ENCODE measurements at places on chromosomes 7 and 10.

GRCh38 chr10:11318826-11319598 is 292.4 kb downstream of the USP6NL start:
- no peak for DNase-seq

DNA sequence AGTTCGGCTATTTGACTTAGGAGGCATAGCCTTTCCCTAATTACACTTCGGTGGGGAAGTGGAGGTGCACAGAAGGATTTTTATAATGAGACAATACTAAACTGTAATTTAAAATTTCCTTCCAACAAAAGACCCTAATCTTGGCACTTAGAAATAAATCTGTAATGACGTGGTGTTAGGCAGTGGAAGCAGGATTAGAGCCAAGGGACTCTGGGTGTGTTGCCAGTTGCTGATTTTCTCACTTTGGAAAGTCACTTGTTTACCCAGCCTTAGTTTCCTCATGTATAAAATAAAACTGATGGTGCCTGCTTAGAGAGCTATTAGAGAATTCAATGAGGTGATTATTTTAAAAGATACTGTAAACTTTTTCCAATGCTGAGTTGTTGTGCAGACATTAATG is 287.2 kb downstream of the AUTS2 start:
- DNase-seq = no peak

DNA sequence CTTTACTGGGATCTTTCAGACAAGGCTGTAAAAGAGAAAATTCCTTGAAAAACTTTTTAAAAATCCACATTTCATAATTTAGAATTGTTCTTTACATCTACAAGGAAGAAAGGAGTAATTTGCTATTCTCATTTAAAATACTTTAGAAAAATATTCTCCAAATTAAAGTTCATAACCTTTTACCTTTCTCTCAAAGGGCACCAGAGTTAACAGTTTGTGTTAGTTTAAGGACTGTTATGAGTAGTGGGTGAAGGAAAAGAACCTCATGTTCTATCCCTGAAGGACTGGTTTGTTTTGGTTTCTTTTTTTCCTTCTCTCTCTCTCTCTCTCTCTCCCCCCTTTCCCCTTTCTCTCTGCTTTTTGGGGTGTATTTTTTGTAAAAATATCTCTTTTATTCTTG is 4.1 kb downstream of the AGMO start:
- DNase-seq = no peak

DNA sequence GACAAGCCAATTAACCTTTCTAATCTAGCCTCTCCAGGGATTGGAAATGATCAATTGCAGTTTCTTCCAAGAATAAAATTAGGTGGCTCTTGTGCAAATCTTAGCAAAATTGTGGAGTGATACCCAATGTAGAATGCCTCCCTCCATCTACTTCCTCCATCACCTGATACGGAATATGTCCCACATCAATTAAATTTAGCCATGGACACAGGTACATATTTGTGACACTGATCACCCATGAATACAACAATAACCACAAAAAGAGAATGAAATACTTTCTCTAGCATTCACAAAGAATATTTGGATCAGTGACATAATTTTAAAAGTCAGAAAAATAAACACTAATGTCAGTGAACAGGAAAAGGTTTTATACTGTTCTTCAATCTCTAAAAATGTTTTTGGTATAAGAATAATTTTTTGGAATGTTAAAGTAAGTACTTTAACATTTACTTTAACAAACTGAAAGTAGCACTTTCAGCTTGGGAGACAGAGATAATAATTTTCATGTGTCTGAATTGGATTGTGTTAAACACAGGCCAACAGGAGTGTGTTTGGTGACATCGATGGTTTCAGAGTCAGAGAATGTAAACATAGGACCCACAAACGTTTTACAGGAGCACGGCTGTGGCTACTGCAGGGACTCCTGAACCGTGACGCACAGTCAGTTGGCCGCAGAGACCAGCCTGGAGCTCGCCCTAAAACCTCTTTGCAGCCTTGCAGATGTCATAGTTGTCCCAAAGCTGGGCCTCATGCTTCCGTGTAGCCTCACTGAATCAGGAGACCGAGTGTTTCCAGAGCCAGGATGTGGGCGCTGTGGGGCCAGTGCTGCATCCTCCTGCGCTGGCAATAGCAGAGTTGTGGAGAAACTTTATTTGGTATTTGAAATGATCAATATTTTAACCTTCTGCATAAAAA is 7.2 kb downstream of the RBM20 start:
- no peak for DNase-seq

DNA sequence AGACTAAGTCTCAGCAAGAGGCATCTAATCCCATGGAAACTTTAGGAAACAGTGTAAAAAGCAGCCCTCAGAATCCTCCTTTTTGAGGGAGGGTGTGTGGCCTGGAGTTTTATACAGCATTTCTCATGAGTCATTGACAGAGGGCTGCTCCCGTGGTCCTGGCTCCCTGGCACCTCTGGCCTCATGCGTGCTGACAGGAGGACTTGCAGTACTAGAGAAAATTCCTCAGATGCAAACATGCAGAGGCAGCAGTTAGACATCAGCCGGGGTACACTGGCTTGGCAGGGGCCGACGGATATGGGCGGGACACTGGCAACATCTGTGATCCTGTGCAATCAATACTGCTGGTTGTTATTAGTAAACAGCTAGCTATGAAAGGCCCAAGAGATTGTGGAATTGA is 925.1 kb upstream of the CELF2 start:
- no peak for DNase-seq

DNA sequence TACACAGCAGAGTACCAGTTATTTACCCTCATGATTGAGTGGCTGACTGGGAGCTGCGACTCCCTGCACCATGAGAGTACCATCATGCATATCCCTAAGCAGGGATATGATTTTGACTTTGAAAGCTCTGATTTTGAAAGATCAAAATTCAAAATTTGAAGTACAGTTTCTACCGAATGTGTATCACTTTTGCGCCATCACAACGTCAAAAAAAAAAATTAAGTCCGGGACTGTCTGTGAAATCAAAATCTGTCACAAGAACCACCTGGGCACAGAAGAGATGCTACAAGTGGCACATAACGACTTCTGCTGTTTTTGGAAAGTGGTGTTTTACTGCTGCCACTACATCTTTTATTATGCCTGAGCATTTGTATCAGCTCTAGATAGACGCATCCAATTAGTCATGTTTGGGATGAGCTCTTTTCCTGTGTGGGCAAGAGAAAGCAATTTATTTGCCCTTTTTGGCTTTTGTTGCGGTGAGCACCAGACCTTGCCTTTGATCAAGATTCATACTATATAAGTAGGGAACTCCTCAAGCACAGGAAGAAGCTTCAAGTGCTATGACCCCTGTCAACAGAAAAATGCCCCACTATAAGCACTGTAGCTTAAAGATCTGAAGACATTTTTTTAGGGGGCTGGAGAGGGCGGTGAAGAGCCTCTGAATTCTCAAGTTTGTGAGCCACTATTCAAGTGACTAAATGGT is 10.7 kb downstream of the MTPN start:
- DNase-seq = no peak

DNA sequence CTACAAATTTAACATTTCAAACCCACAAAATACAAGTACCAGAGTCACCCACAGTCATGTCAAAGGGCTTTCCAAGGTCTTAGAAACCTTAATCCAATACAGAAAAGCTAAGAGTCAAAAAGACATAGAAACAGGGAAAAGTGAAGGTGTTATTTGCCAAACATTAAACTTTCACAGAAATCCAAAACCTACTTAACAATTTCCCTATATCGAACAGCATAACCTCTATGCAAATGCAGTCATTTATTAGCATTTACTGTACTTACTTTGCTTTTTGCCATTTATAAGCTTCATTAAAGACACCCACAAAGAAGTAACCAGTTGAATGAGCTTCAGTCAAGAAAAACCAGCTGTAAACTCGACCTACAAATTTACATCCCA is 1.6 kb downstream of the PANK1 start:
- DNase-seq = no peak

DNA sequence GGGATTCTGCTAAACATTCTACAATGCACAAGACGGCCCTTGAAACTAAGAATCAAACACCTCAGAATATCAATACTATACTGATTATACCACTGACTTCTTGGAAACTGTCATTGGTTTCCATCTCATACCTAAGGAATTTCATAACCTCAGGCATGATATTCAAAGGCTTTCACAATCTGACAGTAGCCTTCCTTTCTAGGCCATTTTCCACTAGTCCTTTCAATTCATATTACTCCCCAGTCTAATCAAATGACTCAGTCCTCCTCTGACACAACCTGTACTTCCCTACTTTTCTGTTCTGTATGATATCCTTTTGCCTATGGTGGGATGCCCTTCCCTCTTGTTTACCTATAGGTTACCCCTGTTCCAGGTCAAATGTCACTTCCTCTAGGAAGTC is 48.3 kb downstream of the CSTF2T start:
- DNase-seq = no peak

- DNase-seq = no peak
Measured at GRCh38 chr7:81226234-81226633, 307.4 kb upstream of the SEMA3C start.

GRCh38 chr7:151053096-151053495 is 4.6 kb downstream of the CDK5 start:
- no peak for DNase-seq

DNA sequence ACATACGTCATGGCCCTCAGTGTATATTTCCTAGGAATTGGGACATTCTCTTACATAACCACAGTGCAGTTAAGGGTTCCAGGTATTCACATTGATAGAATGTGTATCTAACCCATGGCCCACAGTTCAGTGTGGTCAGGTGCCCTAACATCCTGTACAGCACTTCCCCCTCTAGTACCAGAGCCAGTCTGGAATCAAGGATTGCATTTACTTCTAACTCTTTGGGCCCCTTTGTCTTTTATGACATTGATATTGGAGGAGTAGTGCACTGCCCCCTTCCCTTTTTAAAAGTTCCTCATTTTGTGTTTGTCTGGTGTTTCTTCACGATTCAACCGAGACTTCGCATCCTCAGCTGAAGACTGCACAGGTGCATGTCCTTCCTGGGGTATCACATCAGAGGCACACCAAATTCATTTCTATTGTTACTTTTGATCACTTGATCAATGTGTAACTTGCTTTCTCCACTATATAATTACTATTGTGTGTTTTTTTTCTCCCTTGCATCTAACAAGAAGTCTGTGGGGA is 22.4 kb upstream of the NPFFR1 start:
- no peak for DNase-seq

DNA sequence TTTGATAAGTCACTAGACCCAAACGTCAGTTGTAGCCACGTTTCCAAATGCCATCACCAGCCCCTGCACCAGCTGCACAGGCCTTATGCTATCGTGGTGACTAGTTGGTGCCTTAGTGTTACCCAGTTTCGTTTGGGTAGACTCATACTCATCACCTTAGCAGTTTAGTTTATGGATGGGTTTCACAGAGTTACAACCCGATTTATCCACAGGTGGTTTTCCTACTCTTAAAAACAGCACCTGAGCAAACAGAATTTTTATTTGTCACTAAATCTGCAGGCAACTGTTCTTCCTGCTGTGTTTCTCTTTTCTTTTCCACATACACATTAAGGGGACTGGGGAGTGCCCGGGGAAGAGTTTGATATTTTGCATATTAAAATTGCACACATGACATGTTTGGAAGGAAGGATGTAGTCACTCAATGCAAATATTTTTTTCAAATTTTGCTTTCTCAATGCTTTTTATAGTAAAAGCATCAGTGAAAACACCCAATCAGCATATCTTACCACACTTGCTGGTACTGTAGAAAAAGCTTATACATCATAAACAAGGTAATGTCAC is 41.6 kb downstream of the PDSS1 start:
- DNase-seq = peak; percentile 11

Data from CD4-positive, alpha-beta T cell treated with Interleukin-4 for 4 hours (primary cell).